Stimulated activated CD8-positive, alpha-beta memory T cell treated with anti-CD3 and anti-CD28 coated beads, Interleukin-4, amount 100 ng/mL, for 4 hours (primary cell): ENCODE measurements at places on chromosomes 6 and 20.

DNA sequence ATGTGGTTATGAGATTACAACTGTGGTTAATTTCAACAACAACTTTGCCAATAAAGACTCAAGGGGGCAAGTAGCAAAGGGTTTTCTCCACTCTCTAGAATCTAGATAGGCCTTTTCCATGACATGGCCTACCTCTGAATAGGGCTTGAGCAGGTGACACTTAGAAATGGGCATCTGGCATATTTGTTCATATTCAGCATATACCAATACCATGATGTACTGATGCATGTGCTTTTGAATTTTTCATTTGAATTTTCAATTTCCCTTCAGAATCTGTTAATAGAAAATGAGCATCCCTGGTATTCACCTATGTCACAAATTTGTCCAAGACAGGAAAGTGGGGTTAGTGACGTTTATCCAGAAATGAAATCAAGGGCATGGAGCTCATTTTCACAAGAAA, 757.5 kb upstream of the NRSN1 start:
- DNase-seq: no peak

GRCh38 chr6:33000055-33000454, 9.3 kb downstream of the HLA-DOA start:
- no peak for DNase-seq

DNA sequence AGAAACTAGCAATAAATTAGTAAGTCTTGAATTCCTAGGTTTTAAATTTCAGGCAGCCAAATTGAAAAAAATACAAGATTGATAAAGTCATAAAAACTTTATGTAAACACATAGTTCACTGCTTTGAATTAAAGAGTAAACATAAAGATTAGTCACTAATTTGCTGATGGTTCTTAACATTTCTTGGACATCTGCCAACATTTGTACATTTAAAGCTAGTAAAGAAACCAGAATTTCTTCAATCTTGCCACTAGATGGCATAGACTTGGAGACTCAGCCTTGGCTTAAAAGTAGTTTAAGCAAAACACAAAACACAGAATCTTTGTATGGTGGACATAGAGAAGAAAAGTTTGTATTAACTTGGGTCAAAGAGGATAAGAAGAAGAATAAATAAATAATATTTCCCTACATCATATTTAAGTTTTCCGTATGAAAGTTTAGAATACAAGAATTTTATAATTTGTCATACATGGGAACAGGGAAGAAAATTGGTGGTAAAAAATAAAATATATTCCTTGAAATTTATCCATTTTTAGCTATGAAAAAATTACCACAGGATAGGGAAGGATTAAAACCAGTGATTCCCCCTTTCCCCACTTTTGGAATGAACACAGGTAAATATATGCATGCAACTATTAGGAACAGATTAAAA, 41.7 kb upstream of the FAM135A start:
- no peak for DNase-seq

DNA sequence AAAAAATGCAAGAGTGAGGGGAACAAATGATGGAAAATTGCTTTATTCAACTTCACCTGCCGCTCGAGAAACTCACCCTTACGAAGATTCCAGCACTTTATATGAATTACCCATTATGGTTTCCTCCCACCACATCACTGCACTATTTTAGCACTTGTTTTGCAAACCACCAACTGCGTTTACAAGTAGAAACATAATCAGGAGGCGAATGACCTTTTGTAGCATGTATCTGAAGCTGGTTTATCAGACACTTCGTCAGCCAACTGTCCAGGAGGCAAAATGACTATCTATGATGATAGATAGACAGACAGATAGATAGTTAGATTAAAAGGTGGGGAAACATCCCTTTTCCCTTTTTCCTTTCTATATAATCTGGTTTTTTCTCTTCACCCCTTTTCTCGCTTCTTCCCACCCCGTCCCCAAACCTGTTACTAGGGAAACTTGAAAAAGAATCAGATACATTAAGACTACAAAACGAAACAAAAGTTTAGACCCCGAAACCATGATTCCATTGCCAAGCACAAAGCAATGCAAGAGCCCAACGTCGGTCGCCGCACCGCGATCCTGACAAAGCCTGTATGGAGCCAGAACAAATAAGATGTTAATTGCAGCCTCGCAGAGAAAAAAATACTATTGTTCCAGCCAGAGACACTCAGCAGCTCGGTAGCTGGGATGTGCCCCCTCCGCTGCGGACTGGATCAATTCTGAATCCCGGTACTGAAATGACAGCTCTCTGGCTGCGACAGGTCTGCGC, 933 bp upstream of the ADGRB3 start:
- no peak for DNase-seq

DNA sequence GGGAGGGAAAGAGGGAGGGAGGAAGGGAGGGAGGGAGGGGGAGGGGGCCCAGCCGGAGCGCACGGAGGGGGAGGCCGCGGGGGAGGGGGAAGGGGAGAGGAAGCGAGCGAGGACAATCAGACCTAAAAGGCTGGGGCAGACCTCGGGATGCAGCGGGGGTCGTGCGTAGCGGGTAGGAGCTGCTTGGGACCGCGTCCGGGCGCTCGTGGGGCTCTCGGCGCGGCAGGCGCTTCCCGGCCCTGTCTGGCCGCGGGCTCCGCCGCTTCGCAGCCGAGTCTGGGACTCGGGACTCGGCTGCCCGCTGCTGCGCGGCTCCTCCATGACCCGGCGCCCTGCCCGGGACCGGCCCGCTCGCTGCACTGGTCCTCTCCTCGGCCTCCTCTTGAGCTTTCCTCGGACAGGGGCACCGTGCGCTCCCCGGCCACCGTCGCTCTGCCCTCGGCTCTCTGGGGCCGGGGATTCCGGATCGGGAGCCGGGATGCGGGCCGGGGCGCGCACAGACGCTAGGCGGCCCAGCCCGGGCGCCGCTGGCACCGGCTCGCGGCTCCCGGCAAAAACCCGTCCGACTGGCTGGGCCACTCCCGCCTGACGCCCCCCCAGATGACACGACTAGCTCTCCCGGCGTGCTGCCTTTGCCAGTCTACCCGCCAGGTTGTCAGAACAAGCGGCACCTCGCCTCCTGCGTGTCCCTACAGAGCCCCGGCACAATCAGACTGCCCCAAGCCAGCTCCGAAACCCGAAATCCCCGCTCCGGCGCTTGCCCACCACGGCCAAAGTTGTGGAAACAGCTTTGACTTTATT, 2.2 kb downstream of the TFAP2A start:
- DNase-seq: no peak

GRCh38 chr6:34961574-34961973, 72.5 kb downstream of the ANKS1A start:
- DNase-seq: no peak

- no peak for DNase-seq
These were observed 41.6 kb upstream of the TMEM244 start for GRCh38 chr6:129902681-129903080.

DNA sequence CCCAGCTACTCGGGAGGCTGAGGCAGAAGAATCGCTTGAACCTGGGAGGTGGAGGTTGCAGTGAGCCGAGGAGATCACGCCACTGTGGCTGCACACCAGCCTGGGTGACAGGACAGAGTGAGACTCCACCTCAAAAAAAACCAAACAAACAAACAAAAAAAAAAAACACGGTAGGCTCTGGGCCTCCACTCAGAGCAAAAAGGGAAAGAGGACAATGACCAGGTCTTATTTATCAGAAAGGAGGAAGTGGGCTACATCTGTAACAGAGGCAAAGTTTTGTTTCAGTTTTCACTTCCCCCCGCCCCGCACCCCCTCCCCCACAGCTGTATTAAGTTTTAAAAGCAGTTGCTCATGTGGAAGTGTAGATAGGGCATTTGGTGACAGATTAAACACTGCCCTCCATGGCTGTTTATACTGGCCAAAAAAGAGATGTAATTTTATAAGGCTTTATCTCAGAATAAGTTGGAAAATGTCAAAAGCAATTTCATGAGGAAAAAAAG, 114.6 kb downstream of the RCAN2 start:
- no peak for DNase-seq

DNA sequence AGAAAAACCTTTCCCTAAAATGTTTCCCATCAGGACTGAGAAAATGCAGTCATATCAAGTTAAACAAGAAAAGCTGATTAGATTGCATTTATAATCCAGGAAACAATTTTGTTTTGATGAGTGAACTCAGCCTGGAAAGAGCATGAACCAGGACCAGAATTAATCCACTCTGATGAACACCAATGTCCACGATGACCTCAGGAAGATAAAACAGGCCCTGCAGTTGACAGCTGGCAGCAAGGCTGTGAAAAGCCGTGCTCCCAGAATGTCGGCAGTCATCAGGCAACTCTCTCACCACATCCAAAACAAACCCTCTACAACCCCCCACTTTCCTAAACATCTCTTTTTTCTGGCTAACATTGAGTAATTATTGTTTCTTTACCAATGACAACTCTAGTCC, 74.0 kb upstream of the PROKR2 start:
- no peak for DNase-seq

DNA sequence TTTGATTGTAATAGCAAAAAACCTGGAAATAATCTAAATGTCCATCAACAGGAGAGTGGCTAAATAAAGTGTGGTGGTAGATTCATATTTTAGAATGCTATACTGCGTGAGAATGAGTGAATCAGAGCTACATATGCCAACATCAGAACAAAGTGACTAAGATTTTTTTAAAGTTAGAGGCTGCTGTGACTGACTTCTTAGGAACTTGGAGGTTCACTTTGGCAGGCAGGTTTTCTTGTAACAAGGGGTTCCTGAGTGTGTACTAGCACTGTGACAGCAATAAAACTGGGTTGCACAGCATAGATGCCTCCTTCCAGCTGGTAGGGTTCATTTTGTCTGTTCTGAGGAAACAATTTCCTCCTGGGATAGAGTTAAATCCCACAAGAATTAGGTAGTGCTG, 75.3 kb upstream of the ENPP5 start:
- no peak for DNase-seq
